ENCODE measurements at places on chromosomes 6 and 20.

DNA sequence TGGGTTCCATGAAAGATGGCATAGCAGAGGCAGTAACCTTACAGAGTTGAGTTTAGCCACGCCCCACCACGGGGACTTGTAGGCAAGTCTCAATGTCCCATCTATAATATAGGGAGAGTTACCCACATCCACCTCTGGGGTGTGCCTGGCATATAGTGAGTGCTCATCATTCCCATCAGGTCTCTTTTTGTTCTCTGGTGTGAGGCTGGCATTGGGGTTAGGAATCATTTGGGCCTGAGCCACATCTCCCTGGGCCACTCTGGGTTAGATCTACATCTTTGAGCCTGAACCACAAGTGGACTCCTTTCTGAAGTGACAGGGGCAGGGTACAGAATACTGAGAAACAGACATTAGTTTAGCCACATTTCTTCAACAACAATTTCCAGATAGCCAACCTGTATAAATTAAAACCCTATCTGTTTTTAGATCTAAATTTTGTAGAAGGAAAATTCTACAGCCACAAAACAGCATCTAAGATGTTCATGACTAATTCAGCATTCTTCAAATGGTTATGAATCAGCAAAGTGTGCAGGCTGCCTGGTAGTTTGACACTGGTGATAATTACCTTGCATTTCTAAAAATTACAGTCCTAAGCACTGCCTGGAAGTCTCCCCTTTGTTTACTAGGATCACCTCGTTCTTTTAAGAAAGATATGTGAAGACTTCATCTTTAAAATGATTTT lies 20.1 kb downstream of the RNF24 start:
- peak; percentile 75 for DNase-seq

DNA sequence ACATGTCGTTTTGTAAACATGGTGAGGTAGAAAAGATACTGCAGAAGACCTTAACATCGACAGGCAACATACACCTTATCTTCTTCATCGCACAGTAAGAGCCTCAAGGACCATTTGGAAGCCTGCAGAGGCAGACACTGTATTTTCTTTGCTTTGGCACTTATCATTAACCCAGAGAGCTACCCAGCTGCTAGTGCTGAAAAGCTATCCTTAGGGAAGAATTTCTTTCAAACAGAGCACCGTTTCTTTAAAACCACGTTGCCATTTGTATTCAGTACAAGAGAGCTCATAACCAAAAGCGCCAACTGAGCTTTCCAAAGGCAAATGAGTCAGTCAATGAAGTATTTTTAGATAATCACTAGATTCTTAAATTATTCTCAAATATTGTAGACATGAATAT lies 306.6 kb downstream of the EPM2A start:
- no peak for DNase-seq

GRCh38 chr6:113488061-113488460 lies 369.1 kb upstream of the MARCKS start:
- no peak for DNase-seq

GRCh38 chr20:44714102-44714700 lies 968 bp upstream of the CCN5 start:
- no peak for DNase-seq

DNA sequence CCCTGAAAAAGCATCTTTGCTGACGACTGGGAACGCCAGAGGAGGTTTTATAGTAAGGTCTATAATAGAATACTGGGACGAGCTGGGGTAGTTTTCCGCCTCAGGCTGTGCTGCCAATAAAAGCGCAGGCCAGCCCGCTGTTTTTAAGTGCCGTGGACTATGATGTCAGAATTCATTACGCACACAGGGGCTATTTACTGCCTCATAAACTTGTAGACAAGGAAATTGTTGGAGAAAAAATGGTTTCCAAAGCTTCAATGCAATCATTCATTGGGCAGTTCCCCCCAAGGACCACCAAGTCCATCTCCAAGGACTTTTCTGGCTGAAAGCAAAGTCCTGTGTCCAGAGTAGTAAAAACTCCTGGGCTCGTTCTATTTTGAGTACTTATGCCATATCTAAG lies 20.4 kb upstream of the FOXF2 start:
- no peak for DNase-seq

DNA sequence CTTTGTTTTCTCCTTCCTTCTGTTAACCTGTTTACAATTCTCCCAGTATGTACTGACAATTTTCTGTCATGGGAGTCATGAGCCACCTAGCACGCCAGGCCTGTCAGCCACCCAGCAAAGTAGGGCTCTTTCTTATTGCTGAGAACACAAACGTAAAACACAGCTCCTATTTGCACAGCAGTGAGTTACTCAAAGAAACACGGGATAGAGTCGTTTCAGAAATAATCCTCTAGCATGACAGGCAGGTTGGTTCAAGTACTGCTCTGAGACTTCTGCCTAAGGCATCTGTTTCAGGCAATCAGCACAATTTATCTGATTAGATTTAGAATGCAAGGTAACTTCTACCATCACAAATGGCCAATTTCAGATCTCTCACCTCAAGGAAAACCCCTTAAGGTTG lies 88.8 kb downstream of the CD24 start:
- no peak for DNase-seq

GRCh38 chr20:59295531-59295930 lies 4.9 kb upstream of the EDN3 start:
- DNase-seq = no peak

GRCh38 chr6:170234419-170234818 lies 56.5 kb downstream of the DLL1 start:
- no peak for DNase-seq

DNA sequence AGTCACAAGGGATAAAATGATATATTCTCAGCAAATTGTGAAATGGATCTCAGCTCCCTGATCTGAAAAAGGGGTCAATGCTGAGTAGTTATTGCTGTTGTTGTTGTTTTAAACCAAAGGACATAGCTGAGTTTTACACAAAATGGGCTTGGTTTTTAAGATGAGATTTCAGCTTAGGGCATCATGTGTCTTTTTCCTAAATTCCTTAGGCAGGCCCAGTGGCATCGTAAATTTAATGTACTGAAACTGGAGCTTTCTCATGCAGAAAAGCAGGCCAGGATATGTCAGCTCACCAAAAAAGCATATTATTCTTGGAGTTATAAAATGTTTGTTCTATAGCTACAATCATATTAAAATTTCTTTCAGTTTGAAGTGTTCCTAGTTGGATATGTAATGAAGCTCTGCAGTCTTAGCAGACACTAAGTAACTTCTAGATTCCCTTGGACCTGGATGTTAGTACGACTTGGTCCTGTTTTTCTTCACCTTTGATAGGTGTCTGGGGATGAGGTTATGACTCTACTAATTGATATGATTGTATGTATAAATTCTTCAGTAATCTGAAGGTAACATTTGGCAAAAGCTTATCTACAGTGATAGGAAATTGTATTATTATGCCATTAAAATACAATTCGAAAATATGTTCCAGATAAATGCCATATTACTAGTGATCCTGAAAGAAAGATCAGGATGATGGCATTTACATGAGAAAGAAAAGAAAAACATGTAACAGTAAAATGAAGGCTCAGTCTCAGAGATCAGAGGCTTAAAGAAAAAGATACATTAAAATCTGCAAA lies 663.3 kb downstream of the RFPL4B start:
- DNase-seq = no peak

- DNase-seq = no peak
Measured at GRCh38 chr20:47468290-47469050, 33.2 kb upstream of the NCOA3 start.

- no peak for DNase-seq
Measured at GRCh38 chr20:54995553-54995952, 520.2 kb downstream of the DOK5 start.

DNA sequence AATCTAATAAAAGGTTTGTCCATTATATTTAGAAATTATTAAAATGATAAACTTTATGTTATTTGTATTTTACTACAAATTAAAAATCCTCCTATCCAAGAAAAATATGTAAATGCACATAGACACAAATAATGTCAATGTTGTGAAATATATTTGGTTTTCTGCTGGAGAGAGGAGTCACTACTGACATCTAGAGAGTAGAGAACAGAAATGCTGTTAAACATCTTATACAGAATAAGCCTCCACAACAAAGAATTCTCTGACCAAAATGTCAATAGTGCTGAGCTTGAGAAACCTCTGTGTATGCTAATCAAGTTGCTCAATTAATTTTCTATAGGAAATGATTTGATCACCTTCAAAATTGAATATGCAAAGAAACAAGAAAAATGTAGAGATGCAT lies 12.4 kb downstream of the HTR1B start:
- no peak for DNase-seq

DNA sequence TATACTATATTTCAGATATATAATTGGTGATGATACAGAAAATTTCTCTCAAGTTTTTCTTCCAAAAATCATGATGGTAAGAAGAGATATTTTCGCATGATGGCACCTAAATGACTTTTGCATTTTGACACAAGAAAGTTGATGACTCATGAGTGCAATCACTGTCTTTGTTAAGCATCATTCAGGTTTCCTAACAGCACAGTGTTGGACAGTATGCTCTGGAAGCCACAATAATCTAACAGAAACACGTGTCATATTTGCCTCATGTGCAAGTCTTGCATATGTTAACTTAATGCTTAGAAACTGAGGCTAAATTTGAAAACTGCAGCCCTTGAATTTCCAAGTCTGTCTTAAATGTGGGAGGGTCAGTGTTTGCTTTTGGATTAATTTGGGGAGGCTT lies 533.5 kb downstream of the LMBRD1 start:
- DNase-seq = no peak

DNA sequence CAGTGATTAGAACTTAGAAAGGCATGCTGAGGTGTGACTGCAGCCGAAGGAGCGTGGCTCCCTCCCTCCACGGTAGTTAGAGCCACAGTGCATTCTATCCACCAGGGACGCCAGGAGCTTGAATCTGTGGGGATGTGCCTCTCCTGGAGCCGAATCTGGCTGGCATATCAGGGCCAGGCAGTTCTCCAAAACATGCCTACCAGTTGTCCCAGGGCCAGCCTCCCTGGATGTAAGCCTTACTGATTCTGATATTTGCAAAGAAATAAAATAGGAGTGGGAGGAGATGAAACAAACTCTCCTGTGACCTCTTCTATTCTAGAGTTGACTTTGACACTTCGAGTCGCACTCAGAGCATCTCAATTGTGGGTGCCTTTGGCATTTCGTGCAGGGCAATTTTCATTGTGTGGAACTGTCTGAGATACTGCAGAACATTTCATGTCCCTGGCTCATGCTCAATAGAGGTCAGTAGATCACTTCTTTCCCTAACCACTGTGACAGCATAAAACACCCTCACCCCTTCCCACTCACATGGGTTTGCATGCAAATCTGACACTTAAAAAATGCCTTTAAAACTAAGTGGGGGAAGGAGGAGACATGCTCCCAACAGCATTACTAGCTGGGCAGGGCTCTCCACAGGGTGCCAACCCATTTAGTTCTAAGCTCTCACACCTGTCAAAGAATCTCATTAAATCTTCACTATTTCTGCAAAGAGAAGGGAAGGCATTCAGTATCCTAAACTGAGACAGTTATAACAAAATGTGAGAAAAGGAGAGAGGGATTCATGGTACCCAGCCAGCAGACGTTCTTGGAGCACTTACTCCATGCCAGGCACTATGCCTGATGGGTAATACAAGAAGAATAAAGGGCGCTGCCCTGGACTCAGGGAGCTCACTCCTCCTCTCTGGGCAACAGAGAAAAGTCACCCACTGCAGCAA lies 378.9 kb downstream of the PREX1 start:
- DNase-seq = no peak

DNA sequence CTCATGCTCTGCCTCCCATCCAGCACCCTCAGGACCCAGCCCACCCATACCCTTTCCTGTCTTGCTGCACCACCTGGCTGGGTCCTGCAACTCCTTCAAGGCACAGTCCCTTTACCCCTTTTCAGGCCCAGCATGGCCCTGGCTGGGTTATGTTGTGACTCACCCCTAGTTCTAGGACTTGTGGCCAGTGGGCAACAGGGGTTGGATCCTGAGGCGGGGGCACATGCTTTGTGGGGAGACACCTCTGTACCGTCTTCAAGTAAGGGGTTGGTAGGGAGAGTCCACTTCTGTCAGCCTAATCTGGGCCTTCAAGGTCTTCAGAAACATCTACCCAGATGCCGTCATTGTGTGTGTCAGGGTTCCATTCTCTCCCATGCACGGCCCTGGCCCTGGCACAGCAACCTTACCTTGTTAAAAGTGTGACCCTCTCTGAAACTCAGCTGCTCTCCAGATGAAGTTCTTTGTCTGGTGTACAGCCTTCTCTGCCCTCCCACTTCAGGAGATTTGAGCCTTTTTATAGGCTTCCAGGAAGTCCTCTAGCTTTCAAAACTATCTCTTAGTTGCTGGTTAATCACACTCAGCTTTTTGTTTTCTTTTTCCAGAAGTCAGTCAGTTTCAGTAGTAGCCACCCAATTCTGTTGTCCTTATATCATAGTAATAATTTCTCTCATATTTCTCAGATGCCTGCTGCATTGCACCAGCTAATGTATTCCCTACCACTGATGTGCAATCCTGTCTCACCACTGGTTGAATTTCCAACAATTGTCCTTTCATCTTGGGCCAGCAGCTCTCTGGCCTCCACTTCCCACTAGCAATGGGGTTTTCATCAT lies 107.3 kb downstream of the NRN1 start:
- no peak for DNase-seq

DNA sequence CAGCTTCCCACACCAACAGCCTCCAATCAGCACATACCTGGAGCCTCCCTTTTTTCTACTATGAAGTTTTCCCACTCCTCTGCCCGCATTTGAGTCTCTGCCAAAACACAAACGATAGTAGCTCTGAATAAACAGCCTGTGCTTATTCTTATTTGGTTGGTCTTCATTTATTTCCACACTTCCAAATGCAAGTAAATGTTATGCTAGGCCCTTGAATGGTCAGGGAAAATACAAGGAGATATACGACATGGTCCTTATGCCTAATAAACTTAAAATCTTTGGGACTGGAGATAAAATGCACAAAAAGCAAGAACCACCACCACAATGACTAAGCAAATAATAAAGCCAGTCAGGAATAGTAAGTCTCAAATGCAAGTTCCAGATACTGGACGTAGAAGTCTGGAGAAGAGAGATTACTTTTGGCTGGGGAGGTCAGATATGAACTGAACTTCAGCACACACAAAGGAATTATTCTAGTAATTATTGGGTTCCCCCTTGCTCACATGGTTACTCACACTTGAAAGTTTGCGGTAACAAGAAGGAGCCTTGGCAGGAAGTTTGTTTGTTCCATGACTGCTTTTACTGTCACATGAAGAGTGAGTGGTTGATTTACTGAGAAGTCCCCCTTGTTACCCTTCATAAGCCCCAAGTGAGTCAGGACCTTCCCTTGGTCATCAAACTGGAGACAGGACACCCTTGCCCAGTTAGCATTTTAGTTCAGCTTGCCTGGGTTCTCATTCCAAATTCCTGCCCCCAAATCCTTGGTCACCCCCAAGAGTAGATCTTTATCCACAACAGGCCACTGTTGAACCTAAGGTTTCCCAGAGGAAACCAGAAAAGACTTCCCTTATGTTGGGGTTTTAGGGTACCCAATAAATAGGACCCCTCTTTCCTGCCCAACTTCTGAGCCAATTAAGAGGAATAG lies 511.2 kb upstream of the JARID2 start:
- DNase-seq = peak; percentile 95

GRCh38 chr6:167947716-167948115 lies 49.8 kb upstream of the KIF25 start:
- DNase-seq = no peak

Measured in activated CD4-positive, alpha-beta T cell treated with anti-CD3 and anti-CD28 coated beads, Interleukin-10, Interleukin-2, amounts not matched to agents 100 ng/mL and 50 ng/mL, durations not matched to agents 16 hours and 8 hours (primary cell).